ENCODE measurements at places on chromosomes 13 and 19. TPM values are rescaled to one million over a fixed set of nuclear protein-coding genes. Genes with fewer than 3 reads are reported as not detected.

GRCh38 chr13:106905380-106906162, 337.6 kb upstream of the ARGLU1 start:
- no peak for DNase-seq

DNA sequence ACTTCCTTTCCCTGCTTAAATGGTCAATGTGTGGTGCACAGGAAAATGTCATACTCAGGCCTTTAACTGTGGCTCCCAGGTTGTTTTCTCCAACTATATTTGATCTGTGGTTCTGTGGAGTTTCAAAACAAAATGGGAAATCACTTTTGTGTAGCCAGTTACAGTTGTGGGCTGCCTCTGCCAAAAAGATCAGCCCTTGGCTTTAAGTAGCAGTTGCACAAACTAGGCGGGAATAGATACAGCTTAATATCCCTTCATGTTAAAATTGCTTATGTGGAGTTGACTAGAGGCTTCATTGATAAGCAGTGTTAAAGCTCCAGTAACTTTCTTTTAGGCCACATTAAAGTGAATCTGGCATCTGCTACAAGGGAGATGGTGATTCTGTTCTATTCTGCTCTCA, 284.8 kb downstream of the SHISA2 start:
- DNase-seq: no peak

GRCh38 chr13:29771247-29771646, 79.2 kb downstream of the UBL3 start:
- no peak for DNase-seq

DNA sequence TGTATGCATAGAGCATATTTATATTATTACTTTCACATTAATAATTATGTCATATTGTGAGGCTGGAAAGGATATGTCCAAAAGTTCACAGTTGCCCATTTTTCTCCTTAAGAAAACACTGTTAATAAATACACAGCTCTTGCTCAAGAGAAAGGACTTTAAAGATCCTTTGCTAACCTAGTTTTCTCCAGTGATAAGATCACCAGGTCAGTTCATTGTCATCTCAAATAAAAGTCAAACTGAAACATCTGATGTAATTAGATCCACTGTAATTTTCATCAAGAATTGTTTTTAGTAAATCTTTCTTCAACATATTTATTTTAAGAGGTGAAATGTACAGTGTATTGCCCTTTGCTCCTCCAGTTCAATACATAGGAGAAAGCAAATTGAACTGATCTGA, 82.8 kb upstream of the KLHL1 start:
- no peak for DNase-seq

DNA sequence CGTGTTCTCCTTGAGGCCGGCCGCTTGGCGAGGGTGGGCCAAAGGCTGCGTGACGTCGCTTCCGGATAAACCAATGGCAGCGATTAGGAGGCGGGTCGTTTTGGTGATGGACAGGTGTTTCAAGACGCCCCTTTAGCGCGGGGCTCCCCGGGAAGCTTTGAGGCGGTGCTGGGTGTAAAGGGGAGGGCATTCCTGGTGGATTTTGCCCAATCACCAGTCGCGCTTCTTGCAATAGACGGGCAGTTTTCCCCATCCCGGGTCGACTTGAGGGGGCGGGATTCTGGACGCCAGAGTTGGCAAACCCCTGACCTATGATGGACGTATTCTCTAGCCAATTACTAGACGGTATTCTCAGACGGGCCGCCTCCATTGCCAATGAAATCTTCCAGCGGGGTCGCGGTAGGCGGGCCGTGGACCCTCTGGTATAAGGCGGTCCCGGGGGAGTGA, 264 bp upstream of the PRMT1 start:
- DNase-seq: peak; percentile 100

DNA sequence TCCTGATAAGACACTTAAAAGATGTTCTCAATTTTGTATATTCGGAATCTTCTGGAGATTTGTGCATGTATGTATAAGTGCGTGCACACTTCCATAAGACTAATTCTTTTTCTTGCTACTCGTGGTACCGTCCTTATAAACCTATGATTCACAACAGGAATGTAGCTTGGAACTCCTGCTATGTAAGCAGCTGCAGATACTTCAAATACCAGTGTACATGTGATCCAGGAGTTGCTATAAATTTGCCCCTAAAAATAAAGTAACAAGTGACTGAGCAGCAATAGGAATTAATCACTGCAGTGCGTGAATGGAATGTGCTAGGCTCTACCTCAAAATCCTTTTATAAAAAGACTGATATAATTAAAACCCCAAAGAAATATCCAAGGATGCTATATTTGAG, 214.9 kb downstream of the KLF5 start:
- DNase-seq: no peak

DNA sequence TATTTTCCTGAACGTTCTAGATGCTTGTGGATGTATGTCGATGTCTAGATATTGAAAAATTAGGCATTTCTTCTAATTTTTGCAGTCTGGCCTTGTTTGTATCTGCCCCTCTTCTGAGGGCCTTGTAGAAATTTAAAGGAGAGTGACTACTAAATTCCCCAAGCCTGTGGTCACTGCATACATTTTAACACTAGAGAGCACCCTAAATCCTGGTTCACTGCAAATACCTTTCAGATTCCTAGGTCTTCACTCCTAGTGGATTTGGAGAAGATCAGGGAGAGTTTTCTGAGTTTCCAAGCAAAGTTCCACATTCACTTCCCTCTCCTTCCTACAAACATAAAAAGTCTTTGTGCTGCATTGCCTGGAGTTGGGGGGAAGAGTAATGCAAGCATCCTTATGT, 1272.5 kb downstream of the OLFM4 start:
- DNase-seq: no peak

DNA sequence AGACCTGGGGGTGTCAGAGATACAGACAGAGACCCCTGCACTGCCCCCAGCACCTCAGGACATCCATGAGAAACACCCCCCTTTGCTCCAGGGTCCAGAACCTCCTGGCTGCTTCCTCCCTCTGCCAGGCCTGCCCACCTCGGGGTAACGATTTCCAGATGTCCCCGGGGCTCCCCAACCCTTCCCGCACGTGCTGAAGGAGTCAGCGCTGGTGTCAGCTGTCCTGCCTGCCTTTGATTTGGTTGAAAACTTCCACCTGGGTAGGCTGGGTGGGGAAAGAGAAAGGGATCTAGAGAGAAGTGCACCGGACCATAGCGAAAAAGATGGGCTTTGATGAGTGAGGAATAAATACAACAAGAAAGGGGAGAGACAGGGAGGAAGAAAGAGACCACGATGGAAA, 1.5 kb upstream of the CGB7 start:
- DNase-seq: no peak

- no peak for DNase-seq
These were observed 7.2 kb downstream of the WDR18 start for GRCh38 chr19:991174-991931.

GRCh38 chr19:44891016-44891882, at the start of gene TOMM40:
Gene TOMM40 (plus strand): TSS chr19:44891254. CDS start chr19:44891416, 162 bp downstream.
- DNase-seq: no peak

DNA sequence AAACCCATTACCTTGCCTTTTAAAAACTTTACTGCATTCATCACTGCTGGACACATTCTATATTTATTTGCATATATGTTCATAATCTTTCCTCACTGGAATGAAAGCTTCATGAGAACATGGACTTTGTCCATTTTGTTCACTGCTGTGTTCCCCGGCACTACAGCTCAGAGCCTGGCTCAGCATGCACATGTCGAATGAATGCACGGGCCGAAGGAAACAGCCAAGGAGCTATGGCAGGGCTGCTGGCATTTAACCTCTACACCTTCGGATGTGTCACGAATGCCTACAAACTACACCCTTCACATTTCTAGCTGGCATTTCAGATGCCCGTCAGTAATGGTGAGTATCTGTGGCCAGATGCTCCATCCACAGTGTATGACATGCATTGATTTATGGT, 7.6 kb downstream of the MTIF3 start:
- DNase-seq: no peak

DNA sequence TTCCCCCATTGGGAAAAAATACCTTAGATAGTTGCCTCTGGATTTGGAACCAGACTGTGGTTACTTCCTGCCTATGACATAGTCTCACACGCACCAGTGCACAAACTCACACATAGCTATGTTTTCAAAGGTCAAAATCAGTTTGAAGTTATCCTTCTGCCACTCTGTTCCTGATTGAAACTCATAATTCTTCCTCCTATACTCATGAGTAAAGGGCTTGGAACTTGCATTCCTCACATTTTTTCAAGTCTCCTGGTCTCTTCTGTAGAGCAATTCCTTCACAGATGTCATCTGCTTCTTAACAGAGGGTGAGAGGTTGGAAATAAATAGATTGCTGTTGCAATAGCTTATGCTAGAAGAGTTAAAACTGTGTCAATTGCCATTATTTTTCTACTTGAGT, 18.6 kb upstream of the POSTN start:
- no peak for DNase-seq

DNA sequence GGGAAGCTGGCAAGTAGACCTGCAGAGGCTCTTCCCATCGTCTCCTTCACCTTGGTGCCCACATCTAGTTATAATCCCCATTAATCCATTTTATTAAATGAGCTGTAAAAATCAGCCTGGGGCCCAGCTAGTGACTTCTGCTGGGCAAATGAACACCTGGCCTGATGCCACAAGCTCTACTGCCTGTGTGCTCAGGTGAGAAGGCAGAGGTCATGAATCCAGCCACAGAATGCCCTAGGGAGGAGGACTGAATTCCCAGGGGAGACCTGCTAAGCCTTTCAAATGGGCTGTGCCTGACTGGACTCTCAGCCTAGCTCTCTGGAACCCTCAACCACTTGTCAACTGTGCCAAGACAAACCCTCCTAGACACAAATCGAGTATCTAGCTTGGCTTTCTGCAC, 74.0 kb downstream of the PDS5B start:
- DNase-seq: no peak

DNA sequence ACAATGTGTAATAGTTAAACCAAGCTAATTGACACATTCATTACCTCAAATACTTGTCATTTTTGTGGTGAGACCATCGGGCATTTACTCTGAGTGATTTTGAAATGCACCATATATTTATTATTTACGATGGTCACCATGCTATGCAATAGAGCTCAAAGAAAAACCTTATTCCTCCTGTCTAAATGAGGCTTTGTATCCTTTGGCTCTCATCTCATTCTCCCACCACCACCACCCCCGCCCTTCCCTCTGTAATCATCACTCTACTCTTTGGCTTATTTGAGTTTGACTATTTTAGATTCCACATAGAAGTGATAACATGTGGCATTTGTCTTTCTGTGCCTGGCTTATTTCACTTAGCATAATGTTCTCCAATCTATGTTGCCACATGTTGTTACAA, 124.9 kb downstream of the CYSLTR2 start:
- DNase-seq: no peak

DNA sequence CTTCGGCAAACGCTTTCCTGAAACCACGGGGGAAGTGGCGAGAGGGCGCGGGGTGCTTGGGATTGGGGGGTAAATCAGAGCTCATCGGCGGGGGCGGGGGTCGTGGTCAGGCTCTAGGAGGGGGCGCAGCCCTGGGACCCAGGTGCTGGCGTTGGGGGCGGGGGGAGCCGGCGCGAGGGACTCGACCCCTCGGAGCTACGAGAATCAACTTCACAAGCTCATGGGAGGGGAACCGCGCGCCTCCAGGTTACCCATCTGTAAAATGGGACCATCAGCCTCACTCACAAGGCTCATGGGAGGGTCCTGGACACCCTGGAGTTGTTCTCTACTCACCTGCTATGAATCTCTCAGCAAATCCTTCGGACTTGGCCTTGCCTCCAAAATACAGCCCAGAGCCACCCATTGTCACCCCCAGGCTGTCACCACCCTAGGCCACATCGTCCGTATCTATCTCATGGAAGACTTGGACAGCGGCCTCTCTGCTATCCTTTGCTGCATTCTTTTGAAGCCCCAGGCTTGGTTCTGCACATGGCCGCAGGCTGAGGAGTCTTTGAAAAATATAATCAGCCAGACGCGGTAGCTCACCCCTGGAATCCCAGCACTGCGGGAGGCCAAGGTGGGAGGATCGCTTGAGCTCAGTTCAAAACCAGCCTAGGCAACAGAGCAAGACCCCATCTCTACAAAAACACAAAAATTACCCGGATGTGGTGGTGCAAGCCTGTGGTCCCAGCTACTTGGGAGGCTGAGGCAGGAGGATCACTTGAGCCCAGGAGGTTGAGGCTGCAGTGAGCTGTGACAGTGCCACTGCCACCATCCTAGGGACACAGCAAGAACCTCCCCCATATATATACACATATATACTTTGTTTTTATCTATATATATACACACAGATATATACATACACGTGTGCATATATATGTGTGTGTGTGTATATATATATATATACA, 939 bp upstream of the RANBP3 start:
- DNase-seq: no peak

- DNase-seq: no peak
These were observed 33.1 kb downstream of the ADPRHL1 start for GRCh38 chr13:113420232-113420631.

- no peak for DNase-seq
These were observed 118.3 kb downstream of the USP12 start for GRCh38 chr13:27053210-27053884.

Gene VAV1
- total RNA-seq: 11.5 TPM

Gene FARP1
- 124 TPM for total RNA-seq

Gene DACT3
- 15.0 TPM for total RNA-seq

Gene OR7A5
- total RNA-seq: not detected

Gene PRR22
- 1.7 TPM for total RNA-seq

Gene TMEM59L
- 4.9 TPM for total RNA-seq

Gene CCDC8
- 11.8 TPM for total RNA-seq

Gene LSR
- total RNA-seq: 130 TPM

Gene SKA3
- 2.0 TPM for total RNA-seq

Gene SOHLH2
- not detected for total RNA-seq
